Right lung (tissue), 10 donors: ENCODE measurements at places on chromosomes 16 and 17. TPM values are rescaled to one million over a fixed set of nuclear protein-coding genes. Genes with fewer than 3 reads are reported as not detected.

GRCh38 chr16:68985855-68986254, 119.6 kb upstream of the HAS3 start:
- no peak for DNase-seq

DNA sequence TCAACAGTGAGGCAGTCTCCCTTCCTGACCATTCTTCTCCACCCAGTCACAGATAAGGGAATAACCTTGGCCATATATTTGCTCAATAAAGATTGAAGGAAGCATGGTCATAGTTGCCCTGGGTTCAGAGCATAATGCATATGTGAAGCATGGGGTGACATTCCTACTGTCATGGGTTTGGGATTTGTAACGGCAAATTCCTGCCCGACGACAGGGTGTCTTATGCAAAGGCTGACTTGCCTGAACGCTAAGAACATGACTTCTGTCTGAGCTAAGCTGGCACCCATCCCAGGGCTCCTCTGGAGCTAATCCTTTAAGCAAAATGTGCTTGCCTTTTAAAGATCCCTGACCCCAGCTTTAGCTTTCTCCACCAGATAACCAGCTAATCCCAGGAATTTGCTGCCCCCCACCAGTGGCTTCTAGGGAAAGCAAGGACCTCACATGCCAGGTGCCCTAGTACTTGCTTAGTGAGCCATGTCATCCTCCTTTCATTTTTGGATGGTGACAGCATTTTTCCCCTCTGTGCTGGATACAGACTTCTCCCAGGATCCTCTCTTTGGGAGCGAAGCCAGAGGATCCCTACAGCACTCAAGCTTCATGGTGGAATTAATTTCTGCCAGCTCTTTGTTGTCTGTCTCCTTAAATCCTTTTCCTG, 11.7 kb downstream of the SLC7A6OS start:
- DNase-seq = no peak

DNA sequence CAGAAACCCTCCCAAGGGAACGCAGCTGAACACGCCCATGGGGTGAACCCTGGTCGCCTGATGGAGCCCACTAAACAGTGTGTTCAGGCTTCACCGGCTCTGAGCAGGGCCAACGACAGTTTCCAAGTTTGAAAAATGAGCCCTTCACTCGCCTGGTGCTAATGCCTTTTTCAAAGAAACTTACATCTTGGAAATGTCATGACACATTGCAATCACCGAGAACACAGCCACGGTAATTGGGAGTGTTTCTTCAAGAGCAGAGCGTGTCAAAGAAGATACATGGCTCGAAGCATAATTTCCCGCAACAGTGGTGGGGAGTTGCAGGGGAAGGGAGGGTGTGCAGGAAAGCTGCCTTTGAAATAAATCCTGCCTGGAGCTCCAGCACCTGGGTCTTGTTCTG, 463.2 kb downstream of the TMEM114 start:
- DNase-seq = no peak

GRCh38 chr17:49571283-49571682, 4.4 kb upstream of the NXPH3 start:
- no peak for DNase-seq

CSH2 gene
- polyA plus RNA-seq = 5.8 TPM

DNA sequence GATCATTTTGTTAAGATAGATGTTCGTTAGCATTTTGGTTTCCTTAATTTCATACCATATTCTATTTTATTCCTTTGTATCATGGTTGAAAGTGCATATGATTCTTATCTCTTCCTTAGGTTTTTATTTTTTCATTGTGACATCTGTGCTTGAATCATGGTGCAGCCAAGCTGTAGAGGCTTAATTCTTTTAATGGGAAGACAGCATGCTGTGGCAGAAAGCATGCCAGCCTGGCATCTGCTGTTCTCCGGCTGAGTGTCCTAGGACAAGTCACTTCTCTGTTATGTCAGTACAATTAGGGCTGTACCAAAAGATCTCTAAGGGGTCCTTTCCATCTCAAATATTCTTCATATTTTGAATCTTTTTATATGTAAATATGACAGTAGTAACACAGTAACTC, 68.5 kb upstream of the PMFBP1 start:
- no peak for DNase-seq

GRCh38 chr17:71071837-71072236, 902.5 kb downstream of the KCNJ2 start:
- DNase-seq = no peak

DNA sequence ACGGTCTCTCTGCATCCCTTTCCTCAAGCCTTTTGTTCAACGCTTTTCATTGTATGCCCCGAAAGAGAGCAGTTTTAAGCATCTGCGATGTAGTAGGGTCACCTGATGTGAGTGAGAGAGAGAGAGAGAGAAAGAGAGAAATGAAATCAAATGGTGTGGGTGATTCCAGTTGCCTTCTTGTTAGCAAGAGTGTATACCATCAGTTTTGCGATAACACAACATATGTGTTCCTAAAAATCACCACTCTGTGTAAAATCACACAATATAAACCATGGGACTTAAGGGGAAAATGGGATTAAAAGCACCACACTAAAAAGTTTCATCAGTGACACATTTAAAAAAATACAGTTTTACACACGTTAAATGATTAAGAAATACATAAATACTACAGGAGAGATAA, 1102.7 kb upstream of the EEF2KMT start:
- no peak for DNase-seq

DNA sequence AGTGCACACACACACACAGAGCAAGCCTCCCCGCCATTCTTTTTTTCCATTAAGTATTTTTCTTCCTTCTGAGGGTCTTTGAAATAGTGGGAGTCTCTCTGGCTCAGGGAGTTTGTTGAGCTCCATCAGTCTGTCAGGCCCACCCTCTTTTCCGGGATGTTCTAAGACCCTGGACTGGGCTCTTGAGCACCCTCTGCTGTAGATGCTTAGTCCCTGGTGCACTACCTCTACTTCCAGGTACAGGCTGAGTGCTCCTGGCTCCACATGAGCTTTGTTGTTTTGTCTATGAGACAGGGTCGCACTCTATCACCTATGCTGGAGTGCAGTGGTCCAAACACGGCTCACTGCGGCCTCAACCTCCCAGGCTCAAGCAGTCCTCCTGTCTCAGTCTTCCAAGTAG, 20.7 kb downstream of the LIMD2 start:
- no peak for DNase-seq

GRCh38 chr17:75124041-75124818, 7.3 kb downstream of the NT5C start:
- DNase-seq = no peak

DNA sequence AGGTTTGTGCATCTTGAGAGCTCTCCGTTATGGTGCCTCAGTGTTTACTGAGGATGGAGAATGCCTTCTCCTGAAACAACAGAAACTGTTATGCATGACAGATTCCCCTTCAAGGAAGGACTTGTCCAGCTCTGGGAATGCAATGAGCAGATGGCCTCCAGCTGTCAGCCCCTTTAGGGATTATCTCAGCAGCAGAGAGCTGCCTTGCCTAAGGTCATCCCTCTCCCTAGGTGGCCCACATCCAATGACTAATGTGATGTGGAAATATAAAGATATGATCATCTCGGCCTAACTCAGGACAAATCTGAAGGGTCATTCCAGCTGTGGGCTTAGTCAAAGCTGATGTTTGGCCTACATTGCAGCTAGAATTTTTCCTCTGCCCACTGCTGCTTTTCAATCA, 214.3 kb upstream of the N4BP1 start:
- DNase-seq = no peak

DNA sequence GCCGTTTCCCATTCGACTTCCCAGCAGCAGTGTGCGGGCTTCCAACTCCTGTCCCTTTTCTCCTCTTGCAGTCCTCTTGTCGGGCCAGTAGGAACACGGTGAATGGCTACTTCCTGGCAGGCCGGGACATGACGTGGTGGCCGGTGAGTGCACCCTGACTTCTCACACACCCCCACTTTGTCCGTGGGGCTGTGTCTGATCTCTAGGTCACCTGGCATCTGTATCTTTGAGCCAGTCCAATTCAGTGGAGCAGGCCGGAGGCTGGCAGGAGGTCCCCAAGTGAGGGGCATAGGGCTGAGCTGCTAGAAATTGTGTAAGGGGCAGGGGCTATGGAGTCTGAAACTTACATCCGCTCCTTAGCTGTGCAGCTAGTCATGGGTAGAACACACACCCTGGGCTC, 6.6 kb downstream of the SLC5A10 start:
- DNase-seq = no peak

DNA sequence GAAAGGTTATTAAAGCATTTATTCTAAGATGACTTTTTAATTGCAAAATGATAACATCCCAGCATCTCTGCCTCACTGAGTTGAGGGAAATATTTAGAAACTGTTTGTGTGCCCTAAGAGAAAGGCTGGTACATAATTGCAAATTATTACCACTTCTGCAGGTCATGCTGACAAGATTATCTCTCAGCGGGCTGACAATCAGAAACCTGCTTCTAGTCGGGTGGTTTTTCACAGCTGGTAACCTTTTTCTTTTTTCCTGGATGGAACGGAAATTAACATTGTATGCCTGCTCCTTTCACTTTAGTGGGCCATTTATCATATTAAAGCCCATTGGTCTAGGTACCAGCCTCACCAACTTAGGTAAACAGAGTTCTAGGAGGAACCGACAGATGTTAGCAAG, 17.0 kb upstream of the NUDT7 start:
- DNase-seq = no peak

GRCh38 chr17:43772877-43773648, 5.7 kb downstream of the DUSP3 start:
- no peak for DNase-seq

NOG gene
- polyA plus RNA-seq = 1.2 TPM
